Psoas muscle (tissue), 8 donors: ENCODE measurements at places on chromosomes 2 and 18. TPM values are rescaled to one million over a fixed set of nuclear protein-coding genes. Genes with fewer than 3 reads are reported as not detected.

- no peak for DNase-seq
- H3K4me3 ChIP-seq, result no peak overlapping the region
- no peaks in the 10 kb centered on the region for H3K36me3 ChIP-seq
These were observed 61.4 kb downstream of the GPR39 start for GRCh38 chr2:132477962-132478361.

- DNase-seq, result no peak
- no peak overlapping the region for H3K4me3 ChIP-seq
- H3K36me3 ChIP-seq, result no peaks in the 10 kb centered on the region
- no peaks in the 10 kb centered on the region for H3K4me1 ChIP-seq
These were observed 76.5 kb downstream of the CCDC102B start for GRCh38 chr18:68874361-68874760.

DNA sequence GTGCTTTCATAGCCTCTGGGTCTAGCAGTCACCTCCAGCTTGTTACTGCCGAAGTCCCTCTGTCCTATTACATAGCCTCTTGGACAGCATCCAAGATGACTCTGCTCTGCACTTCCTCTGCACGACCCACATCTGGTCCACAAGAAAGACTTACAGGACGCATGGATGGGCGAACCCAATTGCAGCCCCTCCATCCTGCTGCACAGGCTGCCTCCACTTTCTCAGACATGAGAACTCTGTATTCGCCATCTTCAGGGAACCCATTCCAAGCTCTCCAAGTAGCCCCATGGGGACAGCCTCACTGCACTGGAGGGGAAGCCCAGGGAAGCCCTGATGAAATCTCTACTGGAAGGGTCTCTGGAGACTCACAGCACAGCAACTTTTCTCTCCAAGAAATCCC, 172.1 kb downstream of the GFPT1 start:
- peak overlapping the region; percentile 16 for H3K27ac ChIP-seq
- H3K4me3 ChIP-seq, result no peak overlapping the region
- DNase-seq, result no peak

DNA sequence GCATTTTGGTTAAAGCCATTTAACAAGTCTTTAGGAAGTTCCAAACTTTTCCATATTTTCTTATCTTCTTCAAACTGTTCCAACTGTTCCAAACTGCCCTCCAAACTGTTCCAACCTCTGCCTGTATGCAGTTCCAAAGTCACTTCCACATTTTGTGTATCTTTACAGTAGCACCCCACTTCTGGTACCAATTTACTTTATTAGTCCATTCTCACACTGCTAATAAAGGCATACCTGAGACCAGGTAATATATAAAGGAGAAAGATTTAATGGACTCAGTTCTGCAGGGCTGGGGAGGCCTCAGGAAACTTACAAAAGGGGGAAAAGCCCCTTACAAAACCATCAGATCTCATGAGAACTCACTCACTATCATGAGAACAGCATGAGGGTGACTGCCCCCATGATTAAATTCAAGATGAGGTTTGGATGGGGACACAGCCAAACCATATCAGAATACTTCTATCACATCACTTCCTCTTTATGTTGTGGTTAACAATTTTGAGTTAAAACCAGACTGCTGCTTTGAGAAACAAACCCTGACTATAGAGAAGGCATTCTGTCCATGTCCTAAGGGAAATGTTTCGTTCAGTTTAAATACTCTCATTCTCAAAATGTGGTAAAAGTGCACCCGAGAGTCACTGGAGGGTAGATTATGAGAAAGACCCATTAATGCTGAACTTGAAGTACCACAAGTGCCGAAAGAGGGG, 11.0 kb downstream of the IL18R1 start:
- H3K4me3 ChIP-seq, result no peak overlapping the region
- no peaks in the 10 kb centered on the region for H3K4me1 ChIP-seq
- no peak for DNase-seq
- no peaks in the 10 kb centered on the region for H3K27me3 ChIP-seq
- no peak overlapping the region for H3K27ac ChIP-seq

GRCh38 chr2:201440182-201440581, 11.1 kb downstream of the TRAK2 start:
- no peak overlapping the region for H3K27ac ChIP-seq
- DNase-seq, result no peak
- peaks cover 9% of the 10 kb centered on the region for H3K4me1 ChIP-seq
- H3K27me3 ChIP-seq, result no peaks in the 10 kb centered on the region
- no peaks in the 10 kb centered on the region for H3K36me3 ChIP-seq

DNA sequence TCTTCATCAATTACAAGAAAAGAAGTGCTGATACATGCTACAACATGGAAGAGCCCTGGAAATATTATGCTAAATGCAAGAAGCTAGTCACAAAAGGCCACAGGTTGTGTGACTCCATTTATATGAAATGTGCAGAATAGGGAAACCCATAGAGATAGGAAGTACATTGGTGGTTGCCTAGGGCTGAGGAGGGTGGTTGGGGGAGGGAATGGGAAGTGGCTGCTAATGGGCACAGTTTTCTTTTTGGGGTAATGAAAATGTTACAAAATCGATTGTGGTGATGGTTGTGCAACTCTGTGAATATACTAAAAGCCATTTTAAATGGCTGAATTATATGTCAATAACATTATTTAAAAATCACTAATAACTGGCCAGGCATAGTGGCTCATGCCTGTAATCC, 24.3 kb upstream of the RESP18 start:
- peaks cover 11% of the 10 kb centered on the region for H3K4me1 ChIP-seq
- H3K4me3 ChIP-seq, result no peak overlapping the region
- H3K27ac ChIP-seq, result no peak overlapping the region
- H3K36me3 ChIP-seq, result no peaks in the 10 kb centered on the region
- no peak for DNase-seq

- H3K36me3 ChIP-seq, result no peaks in the 10 kb centered on the region
- no peak overlapping the region for H3K27ac ChIP-seq
- no peaks in the 10 kb centered on the region for H3K4me1 ChIP-seq
These were observed 6.1 kb upstream of the SERPINB8 start for GRCh38 chr18:63963615-63964256.

GRCh38 chr2:73961823-73962615, 22.7 kb upstream of the TET3 start:
- H3K4me3 ChIP-seq, result no peak overlapping the region
- H3K27me3 ChIP-seq, result no peaks in the 10 kb centered on the region
- DNase-seq, result no peak

- no peaks in the 10 kb centered on the region for H3K27me3 ChIP-seq
- DNase-seq, result no peak
- no peak overlapping the region for H3K4me3 ChIP-seq
- no peaks in the 10 kb centered on the region for H3K36me3 ChIP-seq
- H3K4me1 ChIP-seq, result no peaks in the 10 kb centered on the region
These were observed 155.0 kb downstream of the ARHGAP15 start for GRCh38 chr2:143284087-143284675.

GRCh38 chr18:54860941-54861340, 32.7 kb downstream of the RAB27B start:
- no peaks in the 10 kb centered on the region for H3K36me3 ChIP-seq
- no peak overlapping the region for H3K4me3 ChIP-seq
- no peak for DNase-seq
- H3K27ac ChIP-seq, result no peak overlapping the region
- H3K4me1 ChIP-seq, result no peaks in the 10 kb centered on the region

DNA sequence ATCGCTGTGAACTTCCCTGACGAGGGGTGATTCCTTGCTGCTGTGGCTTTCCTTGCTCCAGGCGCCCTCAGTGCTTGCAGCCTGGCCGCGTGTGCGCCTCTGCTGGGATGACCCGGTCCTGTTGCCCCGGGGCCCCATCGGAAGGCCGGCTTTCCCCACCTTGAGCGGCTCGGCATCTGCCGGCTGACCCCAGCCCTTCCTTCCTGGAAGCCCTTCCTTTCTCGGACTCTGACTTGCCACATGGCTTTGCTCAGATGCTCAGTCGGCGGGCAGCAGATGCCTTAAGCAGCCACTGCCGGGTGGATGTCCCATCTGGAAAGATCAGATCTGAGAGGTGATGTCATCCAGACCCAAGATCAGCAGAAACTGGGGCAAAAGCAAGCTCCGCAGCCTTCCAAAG, 100.5 kb upstream of the ODC1 start:
- no peaks in the 10 kb centered on the region for H3K36me3 ChIP-seq
- no peaks in the 10 kb centered on the region for H3K27me3 ChIP-seq
- H3K4me3 ChIP-seq, result no peak overlapping the region
- H3K27ac ChIP-seq, result no peak overlapping the region

- H3K4me3 ChIP-seq, result no peak overlapping the region
- no peaks in the 10 kb centered on the region for H3K4me1 ChIP-seq
- no peak overlapping the region for H3K27ac ChIP-seq
- H3K27me3 ChIP-seq, result no peaks in the 10 kb centered on the region
- H3K36me3 ChIP-seq, result no peaks in the 10 kb centered on the region
- DNase-seq, result no peak
These were observed 34.8 kb downstream of the SDC1 start for GRCh38 chr2:20190170-20190569.

- peak overlapping the region; percentile 58 for H3K27ac ChIP-seq
These were observed 21.9 kb downstream of the PPP3R1 start for GRCh38 chr2:68230241-68231060.

DNA sequence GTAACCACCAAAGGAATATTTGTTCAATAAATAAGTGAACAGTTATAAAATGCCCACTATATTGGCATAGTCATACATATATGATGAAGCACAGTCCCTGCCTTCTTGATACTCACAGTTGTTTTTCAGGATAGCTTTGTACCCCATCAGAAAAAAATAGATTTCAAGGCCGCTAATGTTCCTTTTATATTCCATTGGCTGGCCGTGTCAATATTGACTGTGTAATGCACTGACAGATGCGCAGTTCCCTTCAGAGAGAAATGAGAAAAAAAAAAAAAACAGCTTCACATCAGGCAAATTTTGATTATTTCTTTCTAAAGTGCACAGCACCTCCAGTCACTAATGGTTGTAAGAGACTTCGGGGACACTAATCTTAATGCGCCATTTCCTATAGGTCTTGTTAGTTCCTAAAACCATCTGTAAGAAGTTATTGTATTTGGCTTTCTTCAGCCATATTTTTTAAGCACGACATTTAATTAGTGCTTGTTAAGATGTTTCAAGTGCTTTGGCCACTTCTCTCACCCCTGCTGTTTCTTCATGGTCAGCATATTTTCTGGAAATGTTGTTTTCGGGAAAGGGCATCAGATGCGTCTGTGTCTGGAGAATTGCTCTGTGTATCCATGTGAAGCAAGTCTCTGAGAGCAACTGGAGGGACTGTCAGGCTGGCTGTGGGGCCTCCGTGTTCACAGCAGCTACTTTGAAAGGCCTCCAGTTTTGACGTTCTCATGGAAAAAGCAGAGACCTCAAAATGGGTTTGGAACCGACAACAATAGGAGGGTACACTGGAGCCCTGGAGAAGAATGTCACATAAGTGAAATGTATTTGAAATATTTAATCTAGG, 378.3 kb downstream of the MTX2 start:
- no peaks in the 10 kb centered on the region for H3K36me3 ChIP-seq
- H3K27me3 ChIP-seq, result peaks cover 4% of the 10 kb centered on the region
- DNase-seq, result no peak
- no peak overlapping the region for H3K4me3 ChIP-seq

DNA sequence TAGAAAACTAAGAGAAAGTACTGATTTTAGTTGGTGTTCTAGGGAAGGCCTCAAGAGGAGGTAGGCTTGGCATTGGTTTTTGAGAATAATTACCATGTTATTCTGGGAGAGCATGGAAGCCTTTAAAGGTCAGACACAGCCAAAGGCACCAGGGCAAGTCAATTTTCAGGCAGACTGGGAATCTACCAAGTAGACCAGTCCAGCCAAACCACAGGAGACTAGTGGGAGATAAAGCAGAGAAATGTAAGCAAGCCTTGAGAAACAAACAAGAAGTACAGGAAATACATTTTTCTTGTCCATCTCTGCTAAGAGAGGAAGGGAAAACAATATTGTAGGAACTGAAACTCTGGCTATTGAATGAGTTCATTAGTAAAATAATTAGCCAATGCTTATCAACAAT, 5.5 kb upstream of the CCDC68 start:
- no peak overlapping the region for H3K4me3 ChIP-seq
- DNase-seq, result no peak
- H3K27ac ChIP-seq, result no peak overlapping the region
- H3K4me1 ChIP-seq, result no peaks in the 10 kb centered on the region

- H3K27ac ChIP-seq, result no peak overlapping the region
- H3K4me1 ChIP-seq, result peaks cover 19% of the 10 kb centered on the region
- no peak overlapping the region for H3K4me3 ChIP-seq
- no peak for DNase-seq
- no peaks in the 10 kb centered on the region for H3K27me3 ChIP-seq
- H3K36me3 ChIP-seq, result no peaks in the 10 kb centered on the region
These were observed 53.4 kb downstream of the SLC40A1 start for GRCh38 chr2:189527041-189527750.

- peak overlapping the region; percentile 90 for H3K27ac ChIP-seq
- DNase-seq, result peak; percentile 93
- no peaks in the 10 kb centered on the region for H3K27me3 ChIP-seq
- peaks cover 49% of the 10 kb centered on the region for H3K4me1 ChIP-seq
These were observed 194.1 kb upstream of the GLI2 start for GRCh38 chr2:120541553-120541932.

DNA sequence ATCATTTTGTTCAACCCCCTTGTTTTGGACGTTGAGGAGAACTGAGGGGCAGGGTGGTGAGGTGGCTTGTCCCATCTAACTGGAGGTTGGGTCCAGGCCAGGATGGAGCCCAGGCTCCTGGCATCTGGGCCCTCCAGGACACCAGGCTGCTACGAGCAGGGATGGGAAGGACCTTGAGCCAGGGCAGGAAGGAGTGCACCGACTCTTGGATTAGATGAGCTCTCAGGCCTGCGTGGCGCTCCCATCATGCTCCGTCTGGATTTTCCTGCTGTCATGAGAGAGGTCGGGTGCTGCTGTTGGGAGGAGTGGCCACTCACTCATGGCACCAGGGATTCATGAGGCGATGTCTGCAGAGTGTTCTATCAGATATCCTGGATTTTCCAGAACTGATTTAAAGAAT, 18.3 kb upstream of the ALLC start:
- H3K4me3 ChIP-seq, result no peak overlapping the region
- no peak overlapping the region for H3K27ac ChIP-seq
- H3K4me1 ChIP-seq, result no peaks in the 10 kb centered on the region
- no peak for DNase-seq
- H3K27me3 ChIP-seq, result no peaks in the 10 kb centered on the region
- no peaks in the 10 kb centered on the region for H3K36me3 ChIP-seq

GCG gene
- not detected for total RNA-seq

FHL2 gene
- total RNA-seq, result 114 TPM

ELOA2 gene
- 0.06 TPM for total RNA-seq
